Hematopoietic multipotent progenitor cell treated with erythropoietin and hydrocortisone succinate and interleukin-3 and kit ligand, for 8 days (in vitro differentiated cells): ENCODE measurements at places on chromosomes 2 and 18.

- DNase-seq: no peak
Observed at GRCh38 chr2:238479847-238480246, 53.1 kb downstream of the ASB1 start.

DNA sequence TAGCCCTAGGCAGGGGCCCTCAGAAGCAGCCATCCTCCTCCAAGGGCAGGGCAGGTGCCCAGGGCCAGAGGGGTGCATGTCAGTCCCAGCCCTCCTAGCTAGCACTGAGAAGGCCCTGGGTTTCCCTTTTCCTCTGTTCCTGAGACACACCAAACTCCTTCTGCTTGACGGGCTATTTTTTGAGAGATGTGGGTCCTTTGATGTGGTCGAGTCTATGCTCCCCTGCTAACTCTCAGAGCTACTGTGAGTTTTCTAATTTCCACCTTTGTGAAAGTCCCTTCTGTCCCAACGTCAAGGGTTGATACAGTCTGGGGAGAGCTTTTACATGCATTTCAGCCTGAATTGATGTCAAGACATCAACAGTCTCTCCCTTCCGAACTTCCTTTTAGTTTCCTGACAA lies 51.4 kb downstream of the TRPM8 start:
- DNase-seq: no peak

GRCh38 chr2:113962692-113963480 lies 73.0 kb downstream of the ACTR3 start:
- no peak for DNase-seq

DNA sequence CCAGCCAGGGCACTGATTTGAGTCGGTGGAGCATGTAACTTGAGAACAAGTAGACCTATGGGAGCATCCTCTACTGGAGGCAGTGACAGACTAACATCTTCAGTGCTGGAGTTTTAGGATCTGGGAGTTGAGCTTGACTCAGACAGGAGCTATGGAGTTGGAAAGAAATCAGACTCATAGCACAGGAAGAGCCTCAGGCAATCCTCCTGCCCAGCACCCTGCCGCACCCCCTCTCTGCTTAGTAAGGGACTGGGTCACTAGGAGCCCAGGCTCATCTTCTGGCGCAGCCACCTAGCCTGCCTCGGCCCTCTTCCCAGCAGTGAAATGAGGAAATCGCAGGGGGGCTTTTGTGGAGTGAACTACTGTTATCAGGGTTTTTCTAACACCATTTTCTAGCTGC lies 3.6 kb downstream of the ARID5A start:
- no peak for DNase-seq

DNA sequence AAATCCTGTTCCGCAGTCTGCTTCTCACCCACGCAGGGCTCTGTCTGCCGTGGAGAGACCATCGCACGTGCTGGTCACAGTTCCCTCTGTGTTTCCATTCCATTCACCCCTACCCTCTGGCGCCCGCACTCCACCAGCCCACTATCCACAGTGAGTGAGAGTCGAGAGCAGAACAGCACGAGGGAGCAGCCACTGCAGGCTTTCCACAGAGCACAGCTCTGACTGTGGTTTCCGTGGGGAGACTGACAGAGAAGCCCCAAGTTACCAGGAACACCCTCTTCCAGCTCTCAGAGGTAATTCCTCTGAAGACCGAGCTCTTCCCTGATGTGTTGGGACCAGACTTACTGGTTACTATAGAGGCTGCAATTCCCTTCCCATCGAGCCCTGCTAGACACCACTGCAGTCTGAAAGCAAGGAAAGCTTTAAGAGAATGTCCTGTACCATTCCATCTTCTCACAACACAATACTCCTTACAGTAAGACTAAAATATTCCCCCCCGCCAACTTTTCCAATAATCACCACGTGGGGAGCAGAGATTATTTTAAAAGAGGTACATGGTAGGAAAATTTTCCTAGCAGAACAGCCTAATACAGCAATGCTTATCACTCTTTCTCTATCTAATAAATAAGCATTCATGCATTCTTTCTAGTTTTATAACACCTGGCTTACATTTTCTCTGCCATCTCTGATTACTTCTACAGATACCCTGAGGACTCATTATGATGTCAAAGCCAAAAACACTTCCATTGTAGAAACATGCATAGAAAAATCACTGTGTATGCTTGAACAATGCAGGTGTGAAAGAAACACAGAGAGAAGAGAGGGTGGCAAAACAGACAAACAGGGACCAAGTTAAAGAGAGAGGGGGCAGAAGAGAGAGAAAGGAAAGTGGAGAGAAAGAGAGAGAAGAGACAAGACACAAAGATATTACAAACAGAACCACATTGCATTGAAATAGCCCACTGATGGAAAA lies 4.7 kb downstream of the MYT1L start:
- no peak for DNase-seq

GRCh38 chr2:190716176-190716807 lies 67.4 kb downstream of the NAB1 start:
- DNase-seq: no peak

- no peak for DNase-seq
Observed at GRCh38 chr2:234289834-234290590, 206.9 kb downstream of the ARL4C start.

GRCh38 chr18:26614374-26614773 lies 66.0 kb upstream of the KCTD1 start:
- no peak for DNase-seq

- DNase-seq: no peak
Observed at GRCh38 chr18:8525692-8526091, 83.5 kb upstream of the RAB12 start.

DNA sequence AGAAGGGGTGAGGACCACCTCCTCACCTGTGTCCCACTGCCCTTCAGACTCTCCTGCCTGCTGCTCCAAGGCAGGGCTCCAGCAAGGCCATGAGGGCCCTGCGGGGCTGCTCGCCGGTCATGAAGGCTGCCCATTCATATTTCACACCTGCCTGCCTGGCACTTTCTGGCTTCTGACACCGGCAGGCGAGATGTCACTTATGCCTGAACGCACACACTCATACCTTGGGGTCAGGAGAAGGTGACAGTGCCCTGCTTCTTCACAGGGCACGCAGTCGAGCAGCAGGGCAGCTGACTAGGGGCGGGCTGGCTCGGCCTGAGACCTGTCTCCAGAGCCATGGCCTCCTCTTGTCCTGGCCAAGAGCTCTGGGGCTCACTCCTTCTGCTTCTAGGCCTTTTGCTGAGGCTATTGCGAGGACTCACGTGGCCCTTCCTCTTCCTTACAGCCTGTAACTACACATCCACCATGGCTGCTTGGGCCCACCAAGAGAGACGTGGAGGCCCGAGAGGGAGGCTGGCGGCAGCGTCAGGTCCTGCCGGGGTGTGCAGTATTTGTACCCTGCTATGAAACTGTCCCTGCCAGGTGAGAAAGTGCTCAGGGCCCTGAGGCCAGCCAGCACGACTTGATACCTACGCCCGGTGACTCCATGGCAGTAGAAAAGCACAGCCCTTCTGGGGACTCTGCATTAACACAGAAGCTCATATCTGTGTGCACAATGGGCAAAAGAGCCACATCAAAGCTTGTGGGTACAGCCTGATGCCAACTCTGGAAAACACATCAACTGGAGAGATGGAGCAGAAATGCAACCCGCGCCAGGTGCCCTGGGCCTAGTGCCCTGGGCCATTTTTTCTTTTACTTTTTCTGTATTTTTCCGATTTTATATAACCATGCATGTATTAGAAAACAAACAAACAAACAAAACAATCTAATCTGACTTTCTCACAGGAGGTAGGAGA lies 30.6 kb downstream of the HS6ST1 start:
- no peak for DNase-seq

- DNase-seq: no peak
Observed at GRCh38 chr18:49023938-49024803, 73.4 kb upstream of the SMAD7 start.

- no peak for DNase-seq
Observed at GRCh38 chr2:176130147-176130956, 847 bp downstream of the HOXD8 start.

- no peak for DNase-seq
Observed at GRCh38 chr18:57122936-57123510, 23.9 kb upstream of the BOD1L2 start.

GRCh38 chr2:39492095-39492590 lies 55.1 kb upstream of the MAP4K3 start:
- DNase-seq: peak; percentile 15

- DNase-seq: no peak
Observed at GRCh38 chr18:379681-380330, 112.0 kb upstream of the THOC1 start.

- DNase-seq: no peak
Observed at GRCh38 chr2:232860593-232861241, 9.3 kb upstream of the SNORC start.

GRCh38 chr18:24539866-24540617 lies 79.6 kb downstream of the HRH4 start:
- no peak for DNase-seq

GRCh38 chr2:194826241-194826640 lies 830.8 kb upstream of the SLC39A10 start:
- DNase-seq: no peak

DNA sequence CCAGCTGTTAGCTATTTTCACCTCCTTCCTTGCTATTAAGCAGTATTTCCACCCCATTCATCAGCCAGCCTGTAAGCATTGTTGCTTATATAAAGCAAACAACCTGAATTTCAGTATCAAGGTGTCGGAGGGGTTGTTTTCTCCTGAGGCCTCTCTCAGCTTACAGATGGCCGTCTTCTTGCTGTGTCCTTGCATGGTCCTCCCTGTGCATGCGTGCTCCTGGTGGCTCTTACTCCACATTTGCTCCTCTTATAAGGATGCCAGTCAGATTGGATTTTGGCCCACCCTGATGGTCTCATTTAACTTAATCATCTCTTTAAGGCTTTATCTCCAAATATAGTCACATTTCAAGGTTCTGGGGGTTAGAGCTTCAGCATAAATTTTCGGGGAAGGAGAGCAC lies 2.6 kb downstream of the MAIP1 start:
- no peak for DNase-seq

GRCh38 chr18:33700513-33700976 lies 122.5 kb downstream of the ASXL3 start:
- DNase-seq: no peak

GRCh38 chr2:190582736-190583506 lies 48.4 kb upstream of the NEMP2 start:
- no peak for DNase-seq

DNA sequence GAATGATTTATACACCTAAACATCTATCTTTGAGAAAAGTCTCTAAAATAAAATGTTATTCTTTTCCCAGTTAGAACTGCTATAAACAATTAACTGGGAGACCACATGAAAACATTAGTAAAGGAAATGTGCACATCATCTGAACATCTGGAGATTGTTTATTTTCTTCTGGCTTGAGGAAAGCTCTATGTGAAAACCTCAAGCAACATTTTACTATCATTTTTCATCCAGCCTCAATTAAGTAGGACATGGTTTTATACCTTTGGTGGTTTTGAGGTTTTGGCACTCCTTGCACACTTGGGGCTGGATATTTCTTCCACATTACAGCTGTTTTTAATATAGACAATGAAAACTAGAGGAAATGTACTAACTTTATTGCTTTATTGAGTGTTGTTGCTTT lies 609.5 kb upstream of the SLC8A1 start:
- no peak for DNase-seq

DNA sequence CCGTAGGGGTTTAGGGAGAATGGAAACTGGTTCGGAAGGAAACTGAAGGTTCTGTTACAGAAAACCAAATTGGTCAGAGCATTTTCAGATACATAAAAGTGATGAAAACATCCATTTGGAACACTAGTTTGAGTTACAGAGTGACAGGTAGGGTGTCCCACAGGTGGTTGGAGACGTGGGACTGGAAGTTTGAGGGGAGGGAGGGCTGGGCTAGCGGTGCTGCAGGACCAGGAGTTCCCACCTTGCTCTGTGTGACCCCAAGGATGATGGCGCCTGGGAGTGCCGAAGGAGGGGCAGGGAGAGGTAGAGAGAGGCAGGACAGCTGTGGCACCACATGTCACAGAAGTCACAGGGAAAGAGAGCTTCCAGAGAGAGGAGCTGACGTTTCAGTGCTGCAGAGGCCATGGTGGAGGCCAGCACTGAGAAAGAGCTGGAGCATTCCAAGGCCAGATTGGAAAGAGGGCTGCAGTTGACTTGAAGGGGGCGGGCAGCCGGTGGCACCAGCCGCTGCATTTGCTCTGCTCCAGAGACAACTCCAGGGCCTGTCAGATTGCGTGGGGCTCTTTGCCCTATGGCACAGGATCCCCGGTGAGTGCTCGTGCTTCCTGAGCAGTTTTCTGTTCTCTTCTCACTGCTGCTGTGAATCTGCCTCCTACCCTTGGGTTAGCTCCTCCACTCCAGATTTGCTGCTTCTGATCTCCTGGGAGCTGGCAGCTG lies 56.2 kb upstream of the FOSL2 start:
- no peak for DNase-seq

DNA sequence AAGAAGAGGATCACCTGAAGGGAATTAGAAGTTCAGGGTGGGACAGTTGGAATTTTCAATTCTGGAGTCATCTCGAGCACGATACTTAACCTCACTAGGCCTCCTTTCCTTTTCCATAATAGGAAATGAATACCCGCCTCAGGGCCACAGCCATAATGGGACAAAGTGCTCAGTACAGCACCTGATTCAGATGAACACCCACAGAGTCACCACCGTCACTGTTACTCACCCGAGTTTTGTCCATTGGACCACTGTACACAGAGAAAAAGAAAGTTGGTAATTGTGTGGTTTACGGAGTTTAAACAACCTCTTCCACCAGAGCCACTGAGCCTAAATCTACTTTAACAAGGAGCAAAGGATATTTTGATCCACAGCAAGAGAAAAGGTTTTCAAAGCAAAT lies 122.0 kb upstream of the NDUFV2 start:
- no peak for DNase-seq

- no peak for DNase-seq
Observed at GRCh38 chr2:7857904-7858303, 824.0 kb upstream of the ID2 start.

- DNase-seq: no peak
Observed at GRCh38 chr2:159803235-159803962, 5.4 kb upstream of the CD302 start.

DNA sequence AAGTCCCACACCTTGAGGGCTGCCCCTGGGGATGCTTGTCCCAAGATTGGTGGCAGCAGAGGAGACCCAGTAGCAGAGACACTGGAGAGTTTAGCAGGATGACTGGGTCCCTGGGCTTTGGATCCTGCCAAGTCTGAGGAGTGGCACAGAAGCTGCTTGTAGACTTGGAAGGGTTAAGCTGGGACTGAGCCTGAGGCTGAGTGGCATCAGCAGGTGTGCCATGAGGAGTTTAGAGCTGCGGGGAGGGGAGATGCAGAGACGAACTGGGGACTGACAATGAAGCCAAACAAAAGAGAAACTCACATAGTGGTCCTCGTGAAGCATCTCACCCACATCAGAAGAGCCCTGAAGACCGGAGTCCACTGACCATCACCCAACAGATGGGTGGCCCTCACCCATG lies 329.7 kb upstream of the KLHL29 start:
- DNase-seq: no peak

- no peak for DNase-seq
Observed at GRCh38 chr2:241994556-241995213, 125.2 kb downstream of the RTP5 start.

DNA sequence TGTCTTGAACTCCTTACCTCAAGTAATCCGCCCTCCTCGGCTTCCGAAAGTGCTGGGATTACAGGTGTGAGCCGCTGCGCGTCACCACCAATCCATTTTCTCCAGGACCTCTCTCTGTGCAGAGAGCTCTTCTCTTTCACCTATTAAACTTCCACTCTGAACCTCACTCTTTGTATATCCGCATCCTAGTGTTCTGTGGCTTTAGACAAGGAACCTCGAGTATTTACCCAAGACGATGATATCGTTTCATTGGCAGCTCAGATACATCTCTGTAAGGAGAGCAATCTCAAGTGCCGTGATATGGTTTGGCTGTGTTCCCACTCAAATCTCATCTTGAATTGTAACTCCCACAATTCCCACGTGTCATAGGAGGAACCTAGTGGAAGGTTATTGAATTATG lies 15.1 kb upstream of the WDR33 start:
- no peak for DNase-seq
